ENCODE measurements at places on chromosomes 6 and 20.
A peak's percentile ranks its signal among the peaks of the same experiment; 100 is the strongest.

- no peaks in the 10 kb centered on the region for H3K4me1 ChIP-seq
- DNase-seq: no peak
- H3K36me3 ChIP-seq: no peaks in the 10 kb centered on the region
- no peak overlapping the region for H3K27ac ChIP-seq
- H3K27me3 ChIP-seq: no peaks in the 10 kb centered on the region
- no peak overlapping the region for H3K4me3 ChIP-seq
These were observed 784.9 kb downstream of the TENT5A start for GRCh38 chr6:80967609-80968008.

- H3K27ac ChIP-seq: no peak overlapping the region
- H3K36me3 ChIP-seq: no peaks in the 10 kb centered on the region
- H3K4me3 ChIP-seq: peak overlapping the region; percentile 19
These were observed 39.8 kb downstream of the PRDM1 start for GRCh38 chr6:106125925-106126435.

DNA sequence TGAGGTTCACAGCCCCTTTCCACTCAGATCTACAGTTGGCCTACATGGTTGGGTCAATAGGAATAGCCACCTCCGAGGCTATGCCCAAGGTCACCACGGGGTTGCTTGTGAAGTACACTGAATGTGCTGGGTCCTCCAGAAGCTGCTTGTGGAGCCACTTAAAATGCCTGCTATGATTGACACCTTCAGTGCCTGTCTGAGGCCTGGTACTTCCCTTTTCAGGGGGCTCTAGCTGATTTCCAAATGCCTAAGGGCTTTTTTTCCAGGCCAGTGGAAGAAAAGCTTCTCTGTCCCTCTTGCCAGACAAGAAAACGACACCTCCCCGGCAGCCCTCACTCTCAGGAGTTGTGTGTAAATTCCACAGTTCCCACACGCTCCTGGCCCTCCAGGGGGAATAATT lies 6.3 kb upstream of the NXT1 start:
- H3K4me1 ChIP-seq: peaks cover 3% of the 10 kb centered on the region
- DNase-seq: no peak
- no peaks in the 10 kb centered on the region for H3K36me3 ChIP-seq

DNA sequence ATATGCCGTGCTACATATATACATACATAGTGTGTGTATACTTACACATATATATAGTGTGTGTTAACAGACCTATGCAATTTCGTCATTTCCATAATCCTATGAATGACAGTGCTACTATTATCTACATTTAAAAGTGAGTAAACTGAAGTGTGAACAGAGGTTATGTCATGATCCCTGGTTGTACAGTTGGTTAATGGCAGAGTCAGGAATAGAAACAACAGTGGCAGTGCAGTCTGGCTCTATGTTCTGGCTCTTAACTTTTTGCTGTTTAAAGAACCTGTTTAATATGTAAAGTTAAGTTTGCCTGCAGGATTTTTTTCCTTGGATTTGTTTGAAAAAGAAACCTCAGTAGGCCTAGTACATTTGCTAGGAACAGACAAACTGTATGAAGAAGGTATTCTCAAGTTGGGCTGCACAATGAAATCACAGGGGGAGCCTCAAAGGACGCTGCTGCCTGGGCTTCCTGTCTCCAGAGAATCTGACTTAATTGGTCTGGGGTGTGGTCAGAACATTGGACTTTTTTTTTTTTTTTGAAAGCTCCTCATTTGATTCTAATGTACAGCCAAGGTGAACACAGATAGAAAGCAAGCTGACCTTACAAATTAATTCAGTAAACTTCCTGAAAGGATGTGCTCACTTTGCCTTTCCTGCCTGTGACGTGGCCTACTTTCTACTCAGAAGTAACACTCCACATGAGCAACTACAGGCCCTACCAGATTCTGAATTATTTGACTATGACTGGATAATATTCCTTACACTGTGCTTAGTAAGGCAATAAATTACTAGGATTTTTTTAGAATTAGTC lies 29.4 kb downstream of the PLCB1 start:
- no peak overlapping the region for H3K4me3 ChIP-seq
- H3K36me3 ChIP-seq: no peaks in the 10 kb centered on the region
- peaks cover 19% of the 10 kb centered on the region for H3K4me1 ChIP-seq

- H3K4me1 ChIP-seq: no peaks in the 10 kb centered on the region
- H3K27ac ChIP-seq: no peak overlapping the region
- no peak for DNase-seq
- no peaks in the 10 kb centered on the region for H3K27me3 ChIP-seq
- H3K4me3 ChIP-seq: no peak overlapping the region
These were observed 175.6 kb downstream of the BMP7 start for GRCh38 chr20:57090590-57091560.

- H3K4me3 ChIP-seq: no peak overlapping the region
- DNase-seq: no peak
- no peaks in the 10 kb centered on the region for H3K36me3 ChIP-seq
- no peaks in the 10 kb centered on the region for H3K27me3 ChIP-seq
- no peak overlapping the region for H3K27ac ChIP-seq
- H3K4me1 ChIP-seq: no peaks in the 10 kb centered on the region
These were observed 162.4 kb downstream of the ID4 start for GRCh38 chr6:19999319-20000191.

GRCh38 chr6:143157131-143157530 lies 96.4 kb downstream of the AIG1 start:
- H3K4me1 ChIP-seq: no peaks in the 10 kb centered on the region
- DNase-seq: no peak
- H3K36me3 ChIP-seq: no peaks in the 10 kb centered on the region
- no peaks in the 10 kb centered on the region for H3K27me3 ChIP-seq
- H3K4me3 ChIP-seq: no peak overlapping the region
- no peak overlapping the region for H3K27ac ChIP-seq

DNA sequence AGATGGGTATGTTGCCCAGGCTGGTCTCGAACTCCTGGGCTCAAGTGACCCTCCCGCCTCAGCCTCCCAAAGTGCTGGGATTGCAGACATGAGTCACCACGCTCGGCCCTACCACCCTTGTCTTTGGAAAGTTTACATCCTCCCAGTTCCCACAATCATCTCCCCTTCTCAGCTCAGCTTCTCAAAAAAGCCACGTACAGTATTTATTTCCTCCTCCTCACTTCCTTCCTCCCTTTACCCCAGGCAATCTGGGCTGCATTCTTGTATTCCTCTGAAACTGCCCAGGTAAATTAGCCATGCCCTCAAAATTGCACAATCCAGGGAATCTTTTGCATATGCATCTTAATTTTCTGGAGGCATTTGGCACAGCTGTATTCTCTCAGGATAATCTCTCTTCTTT lies 7.4 kb upstream of the SLC23A2 start:
- no peaks in the 10 kb centered on the region for H3K36me3 ChIP-seq
- peaks cover 4% of the 10 kb centered on the region for H3K4me1 ChIP-seq
- H3K27me3 ChIP-seq: no peaks in the 10 kb centered on the region
- no peak overlapping the region for H3K27ac ChIP-seq
- H3K4me3 ChIP-seq: no peak overlapping the region

DNA sequence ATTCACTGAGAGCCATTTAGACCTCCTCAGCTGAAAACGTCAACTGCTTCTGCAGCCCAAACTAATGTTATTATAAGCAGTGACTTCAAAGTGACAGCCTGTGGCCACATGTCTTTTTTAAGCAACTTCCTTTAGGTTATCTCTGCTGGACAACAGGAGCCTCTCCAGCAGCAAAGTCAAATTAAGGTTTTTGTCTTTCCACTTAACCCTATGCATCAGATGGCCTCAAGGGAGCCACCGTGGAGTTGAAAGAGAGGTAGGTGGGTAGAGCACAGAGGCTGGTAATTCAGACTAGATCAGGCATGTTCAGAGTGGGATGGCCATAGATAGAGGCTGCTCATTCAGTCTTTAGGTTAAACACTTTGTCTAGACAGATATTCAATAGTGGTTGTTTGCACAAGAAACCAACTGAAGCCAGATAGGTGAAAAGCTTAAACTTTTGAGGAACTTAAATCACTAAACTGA lies 300.6 kb upstream of the ECI2 start:
- H3K36me3 ChIP-seq: no peaks in the 10 kb centered on the region
- H3K27me3 ChIP-seq: no peaks in the 10 kb centered on the region
- H3K27ac ChIP-seq: no peak overlapping the region
- no peak overlapping the region for H3K4me3 ChIP-seq

GRCh38 chr6:155195903-155196302 lies 67.9 kb upstream of the CLDN20 start:
- H3K4me1 ChIP-seq: no peaks in the 10 kb centered on the region
- H3K36me3 ChIP-seq: no peaks in the 10 kb centered on the region
- H3K4me3 ChIP-seq: no peak overlapping the region
- DNase-seq: no peak
- H3K27ac ChIP-seq: no peak overlapping the region

GRCh38 chr6:12767016-12767415 lies 50.4 kb downstream of the PHACTR1 start:
- no peak overlapping the region for H3K4me3 ChIP-seq
- no peaks in the 10 kb centered on the region for H3K27me3 ChIP-seq
- DNase-seq: no peak
- no peak overlapping the region for H3K27ac ChIP-seq
- no peaks in the 10 kb centered on the region for H3K36me3 ChIP-seq

DNA sequence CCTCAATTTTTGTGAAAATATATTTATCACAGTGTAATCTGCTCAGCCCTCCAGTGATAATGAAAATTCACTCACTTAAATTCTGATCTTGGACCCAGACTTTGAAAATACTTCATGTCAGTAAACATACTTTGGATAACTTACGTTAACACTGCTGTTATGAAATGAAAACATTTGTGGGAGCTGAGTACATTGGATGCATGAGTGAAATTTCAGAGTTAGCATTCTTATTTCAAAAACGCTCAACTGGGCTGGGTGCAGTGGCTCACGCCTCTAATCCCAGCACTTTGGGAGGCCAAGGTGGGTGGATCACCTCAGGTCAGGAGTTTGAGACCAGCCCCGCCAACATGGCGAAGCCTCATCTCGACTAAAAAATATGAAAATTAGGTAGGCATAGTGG lies 196.4 kb downstream of the UTRN start:
- no peak overlapping the region for H3K27ac ChIP-seq
- H3K4me1 ChIP-seq: no peaks in the 10 kb centered on the region
- H3K27me3 ChIP-seq: no peaks in the 10 kb centered on the region
- no peak overlapping the region for H3K4me3 ChIP-seq
- no peak for DNase-seq

- DNase-seq: no peak
- H3K27ac ChIP-seq: no peak overlapping the region
- H3K4me1 ChIP-seq: no peaks in the 10 kb centered on the region
- no peaks in the 10 kb centered on the region for H3K27me3 ChIP-seq
These were observed 40.0 kb downstream of the PLAGL2 start for GRCh38 chr20:32167552-32167951.

DNA sequence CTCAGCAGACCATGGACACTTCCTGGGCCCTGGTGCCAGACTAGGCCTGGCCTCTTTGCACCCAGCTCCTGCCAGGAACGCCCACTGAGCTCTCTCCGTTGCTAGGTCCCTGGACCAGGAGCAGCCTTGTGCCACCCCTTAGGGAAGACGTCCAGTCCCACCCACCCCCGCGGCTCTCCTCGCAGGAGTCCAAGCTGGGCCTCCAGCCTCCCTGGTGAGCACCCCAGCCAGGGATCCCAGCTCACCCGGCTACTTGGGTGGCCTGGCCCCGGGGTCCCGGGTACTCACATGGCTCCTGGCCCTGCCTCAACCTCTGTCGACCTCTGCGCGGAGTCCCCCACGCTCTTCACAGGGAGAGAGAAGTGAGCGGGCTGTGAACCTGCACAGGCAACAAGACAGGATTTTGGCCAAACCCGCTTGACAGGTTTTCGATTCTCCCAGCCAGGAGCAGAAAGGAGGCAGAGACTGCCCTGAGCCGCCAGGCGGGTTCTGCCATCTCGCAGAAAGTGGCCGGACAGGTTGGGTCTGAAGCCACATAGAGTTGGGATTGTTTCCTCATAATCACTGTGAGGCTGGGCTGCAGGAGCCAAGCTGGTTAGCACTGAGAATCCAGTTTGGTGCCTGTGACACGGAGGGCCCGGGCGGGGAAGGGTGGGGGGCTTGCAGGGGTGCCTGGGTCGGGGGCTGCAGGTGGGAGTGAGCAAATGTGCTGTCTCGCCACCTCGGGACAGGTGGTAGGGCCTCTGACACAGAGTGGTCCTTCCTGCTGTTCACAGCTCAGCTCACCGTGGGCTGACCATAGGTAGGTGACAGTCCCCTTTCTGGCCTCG lies at the start of gene RBBP8NL:
Gene RBBP8NL, minus strand, starts transcription at position 368 of the 830 bp plus-strand sequence. CDS start 7,892 bp downstream, outside the sequence.
- H3K27ac ChIP-seq: no peak within 1 kb of the TSS
- no peaks in the 10 kb centered on the region for H3K27me3 ChIP-seq
- H3K4me3 ChIP-seq: no peak within 1 kb of the TSS
- no peak for DNase-seq
- no peaks in the 10 kb centered on the region for H3K36me3 ChIP-seq
- H3K4me1 ChIP-seq: no peaks in the 10 kb centered on the region
